ENCODE measurements at places on chromosomes 6 and 20.

DNA sequence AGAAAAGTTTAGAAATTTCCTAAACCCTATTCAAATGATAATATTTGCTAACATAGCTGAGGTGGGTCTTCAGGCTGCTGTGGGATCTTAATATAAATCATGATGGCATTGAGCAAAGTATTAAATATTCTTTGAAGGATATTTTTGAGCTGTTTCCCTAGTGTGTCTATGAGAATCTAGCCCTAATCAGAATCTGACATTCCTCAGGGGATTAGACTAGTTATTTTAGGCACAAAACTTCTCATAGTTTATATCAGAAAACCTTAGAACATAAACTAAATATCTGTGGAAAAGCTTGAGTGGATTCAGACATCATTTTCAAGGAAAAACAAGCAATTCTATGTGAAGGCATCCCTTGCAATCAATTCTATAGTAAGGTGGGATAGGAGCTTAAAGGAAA is 594.5 kb downstream of the RFPL4B start:
- DNase-seq: no peak

GRCh38 chr6:20608356-20608755 is 74.1 kb downstream of the CDKAL1 start:
- peak; percentile 95 for DNase-seq

DNA sequence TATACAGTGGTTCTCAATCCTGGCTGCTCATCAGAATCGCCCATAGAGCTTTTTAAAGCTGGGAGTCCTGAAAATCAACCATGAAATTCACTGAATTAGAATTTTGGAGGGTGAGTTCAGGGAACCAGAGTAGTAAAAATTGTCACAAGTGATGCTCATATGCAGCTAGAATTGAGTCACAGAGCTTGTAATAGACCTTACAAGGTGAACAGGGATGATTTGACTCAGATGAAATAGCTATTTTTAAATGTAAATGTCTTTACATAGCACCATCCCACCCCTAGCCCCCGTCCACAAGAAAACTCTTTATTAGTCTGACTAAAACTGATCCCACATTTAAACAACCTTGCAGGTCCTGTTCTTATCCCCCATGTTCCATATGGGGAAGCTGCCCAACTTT is 531.7 kb downstream of the LMBRD1 start:
- DNase-seq: no peak

- no peak for DNase-seq
Observed at GRCh38 chr6:53584726-53585125, 39.8 kb upstream of the GCLC start.

GRCh38 chr6:167077241-167077932 is 45.5 kb upstream of the CCR6 start:
- DNase-seq: no peak

DNA sequence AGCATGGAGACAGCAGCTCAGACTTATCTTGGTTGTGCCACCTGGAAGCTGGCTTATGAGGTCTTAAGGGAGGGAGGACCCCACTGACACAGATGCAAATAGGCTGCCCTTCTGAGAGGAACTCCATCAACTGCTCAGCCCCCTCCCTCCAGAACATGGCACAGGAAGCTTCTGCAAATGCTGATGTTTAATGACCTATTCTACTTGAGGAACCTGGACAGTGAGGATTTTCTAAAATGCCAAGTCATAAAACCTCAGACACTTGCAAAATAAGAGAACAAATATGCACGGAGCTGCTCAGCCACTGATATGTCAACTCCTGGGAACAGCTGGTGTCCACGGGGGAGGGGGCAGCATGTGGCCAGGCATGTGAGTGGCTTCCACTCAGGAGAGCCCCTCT is 3.5 kb downstream of the CST9 start:
- no peak for DNase-seq

DNA sequence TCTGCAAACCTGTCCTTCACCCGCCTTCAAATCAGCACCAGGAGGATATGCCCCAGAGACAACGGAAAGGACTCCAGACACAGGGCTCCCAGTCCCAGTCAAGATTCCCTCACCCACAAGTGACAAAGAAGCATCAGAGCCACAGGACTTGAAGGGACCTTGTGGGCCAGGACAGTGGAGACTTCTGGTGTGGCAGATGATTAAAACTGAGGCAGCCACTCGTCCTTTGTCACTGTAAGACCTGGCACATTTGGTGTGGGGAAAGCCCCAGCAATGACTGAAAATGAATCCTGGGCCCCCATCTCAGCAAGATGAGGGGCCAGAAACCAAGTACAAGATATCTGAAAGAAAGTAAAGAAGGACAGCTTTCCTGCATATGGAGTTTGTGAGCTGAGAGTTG is 15.6 kb upstream of the GMPR start:
- DNase-seq: no peak

DNA sequence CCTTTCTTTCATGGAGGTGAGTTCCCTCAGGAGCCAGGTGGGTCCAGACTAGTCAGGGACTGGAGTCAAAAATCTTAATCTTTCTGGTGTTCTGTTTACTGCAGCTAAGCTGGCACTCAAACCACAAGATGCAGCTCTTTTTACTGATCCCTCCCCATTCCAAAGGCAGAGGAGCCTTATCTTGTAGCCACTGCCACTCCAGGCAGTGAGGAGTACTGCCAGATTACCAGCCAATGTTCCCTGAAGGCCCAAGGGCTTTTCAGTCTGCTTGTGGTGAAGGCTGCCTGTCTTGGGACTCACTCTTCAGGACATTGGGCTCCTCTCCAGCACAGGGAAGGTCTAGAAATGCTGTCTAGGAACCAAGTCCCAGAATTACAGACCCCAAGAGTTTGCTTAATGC is 490.4 kb upstream of the ADGRB3 start:
- DNase-seq: no peak

DNA sequence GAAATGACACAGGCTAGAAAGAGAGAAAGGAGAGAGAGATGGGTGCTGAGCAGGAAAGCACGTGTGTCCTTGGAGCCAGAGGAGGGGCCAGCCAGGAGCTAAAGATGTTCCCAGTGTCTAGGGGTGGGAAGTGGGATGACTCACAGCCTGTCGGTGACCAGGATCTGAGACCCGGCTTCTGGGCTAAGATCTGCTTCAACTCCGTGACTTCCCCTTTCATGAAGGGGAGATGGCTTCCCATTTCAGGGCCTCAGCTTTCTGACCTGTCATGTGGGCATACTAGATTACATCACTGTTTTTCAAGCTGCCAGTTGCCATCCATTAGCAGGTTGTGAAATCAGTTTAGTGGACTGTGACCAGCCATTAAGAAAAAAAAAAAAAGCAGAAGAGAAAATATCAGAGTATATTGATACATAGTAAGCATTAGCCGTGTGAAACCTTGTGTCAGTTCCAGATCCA is 5.4 kb downstream of the TGM3 start:
- no peak for DNase-seq

- DNase-seq: no peak
Observed at GRCh38 chr6:109912118-109912517, 66.0 kb upstream of the GPR6 start.

DNA sequence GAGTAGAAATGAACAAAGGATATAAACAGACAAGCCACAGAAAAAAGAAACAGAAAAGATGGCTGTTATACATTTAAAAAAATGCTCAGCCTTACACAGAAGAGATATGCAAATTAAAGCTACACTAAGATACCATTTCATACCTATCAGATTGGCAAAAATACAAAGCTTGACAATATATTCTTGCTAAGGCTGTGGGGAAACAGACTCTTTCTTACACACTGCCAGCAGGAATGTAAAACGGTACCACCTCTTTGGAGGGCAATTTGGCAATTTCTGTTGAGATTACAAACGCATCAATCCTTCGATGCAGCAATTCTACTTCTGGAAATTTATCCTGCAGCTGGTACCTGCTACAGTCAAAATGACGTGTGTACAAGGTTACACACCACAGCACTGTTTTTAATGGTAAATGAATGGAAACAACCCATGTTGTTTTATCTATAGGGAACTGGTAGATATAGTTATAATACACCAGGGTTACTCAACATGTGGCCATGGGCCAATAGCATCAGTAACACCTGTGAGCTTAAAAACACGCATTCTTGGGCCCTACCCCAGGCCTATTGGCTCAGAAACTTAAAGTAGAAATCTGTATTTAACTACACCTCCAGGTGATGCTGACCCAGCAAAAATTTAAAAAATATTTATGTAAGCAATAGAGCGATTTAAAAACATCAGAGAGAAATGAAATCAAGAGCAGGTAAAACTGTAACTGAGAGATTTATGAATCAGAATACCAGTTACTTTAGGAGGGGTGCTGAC is 53.3 kb downstream of the TRAM2 start:
- no peak for DNase-seq

DNA sequence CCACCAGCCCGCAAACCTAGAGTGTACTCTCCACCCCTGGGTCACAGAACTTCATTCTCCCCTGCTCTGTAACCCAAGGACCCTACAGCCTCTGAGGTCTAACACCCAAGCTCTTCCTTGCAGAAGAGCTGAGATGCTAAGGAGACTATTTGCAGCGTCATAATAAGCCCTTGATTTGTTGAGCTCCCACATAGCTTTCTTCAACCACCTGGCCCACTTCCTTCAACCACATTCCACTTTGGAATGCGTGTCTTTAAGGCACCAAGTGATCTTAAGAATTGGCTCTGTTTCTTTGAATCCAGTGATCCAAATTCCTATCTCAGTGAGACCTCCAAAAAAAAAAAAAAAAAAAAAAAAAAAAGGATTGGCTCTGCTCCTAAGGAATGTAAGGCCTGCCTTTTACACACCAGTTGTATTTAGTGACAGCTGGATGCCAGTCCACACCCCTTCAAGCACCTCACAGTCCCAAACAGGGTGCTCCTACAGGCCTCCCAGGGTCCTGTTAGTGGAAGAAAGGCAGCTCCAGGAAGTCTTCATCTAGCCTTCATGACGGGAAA is 106.2 kb downstream of the UBE3D start:
- no peak for DNase-seq

- DNase-seq: no peak
Observed at GRCh38 chr6:12528581-12529363, 187.8 kb upstream of the PHACTR1 start.

- no peak for DNase-seq
Observed at GRCh38 chr20:14191559-14191958, 145.9 kb downstream of the FLRT3 start.

DNA sequence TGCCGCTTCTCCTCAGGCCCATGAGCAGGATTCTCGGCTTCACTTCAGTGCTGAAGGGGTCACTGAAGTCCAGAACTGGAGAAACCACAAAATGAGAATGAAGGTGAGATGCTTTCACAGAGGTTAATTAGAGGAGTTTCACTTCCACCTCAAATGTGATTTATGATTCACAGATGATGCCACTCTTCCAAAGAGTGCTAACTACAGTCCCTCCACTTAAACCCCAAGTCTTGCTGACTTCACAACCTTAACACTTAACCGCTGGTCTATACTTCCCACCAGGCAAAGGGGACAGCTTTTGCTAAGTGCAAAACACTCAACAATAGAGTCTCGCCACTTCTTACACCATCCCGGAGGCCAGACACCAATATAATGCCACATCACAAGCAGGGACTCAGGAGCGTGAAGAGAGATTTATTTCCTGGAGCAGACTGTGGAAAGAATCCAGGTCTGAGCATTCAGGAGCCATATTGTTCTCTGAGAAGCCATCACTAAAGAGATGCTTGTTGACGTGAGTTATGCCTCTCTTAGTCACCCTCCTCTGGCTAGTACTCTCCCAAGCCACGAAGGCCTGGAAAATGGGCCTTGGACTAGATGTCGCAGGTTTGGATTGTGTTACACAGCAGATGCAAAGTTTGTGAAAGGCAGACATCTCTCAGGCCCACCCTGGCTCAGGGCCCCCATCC is 24.4 kb downstream of the RRAGD start:
- DNase-seq: no peak

DNA sequence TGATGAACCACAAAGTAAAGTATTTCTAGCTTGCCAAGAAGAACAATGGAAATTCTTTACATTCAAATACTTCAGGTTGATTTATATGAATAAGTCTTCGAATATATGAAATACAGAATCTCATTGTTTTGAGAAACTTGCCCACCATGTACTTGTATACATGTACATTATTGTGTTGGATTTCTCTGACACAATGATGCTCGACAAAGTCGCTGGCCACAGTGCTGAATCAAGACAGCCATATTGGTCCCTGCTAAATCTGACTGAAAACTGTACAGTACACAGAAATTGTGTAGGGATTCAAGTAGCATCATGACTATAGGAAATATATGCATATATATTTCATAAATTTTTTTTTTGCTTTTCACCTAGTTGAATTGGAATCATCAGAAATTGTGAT is 13.1 kb upstream of the LIN28B start:
- no peak for DNase-seq

- DNase-seq: no peak
Observed at GRCh38 chr20:32603046-32603726, 18.1 kb upstream of the NOL4L start.

GRCh38 chr6:12017263-12017662 is 5.2 kb downstream of the HIVEP1 start:
- no peak for DNase-seq

- DNase-seq: no peak
Observed at GRCh38 chr6:133892813-133893691, 4.1 kb downstream of the TCF21 start.

- no peak for DNase-seq
Observed at GRCh38 chr20:44203161-44203560, 7.4 kb downstream of the OSER1 start.

GRCh38 chr6:39956936-39957335 is 22.7 kb upstream of the MOCS1 start:
- no peak for DNase-seq

DNA sequence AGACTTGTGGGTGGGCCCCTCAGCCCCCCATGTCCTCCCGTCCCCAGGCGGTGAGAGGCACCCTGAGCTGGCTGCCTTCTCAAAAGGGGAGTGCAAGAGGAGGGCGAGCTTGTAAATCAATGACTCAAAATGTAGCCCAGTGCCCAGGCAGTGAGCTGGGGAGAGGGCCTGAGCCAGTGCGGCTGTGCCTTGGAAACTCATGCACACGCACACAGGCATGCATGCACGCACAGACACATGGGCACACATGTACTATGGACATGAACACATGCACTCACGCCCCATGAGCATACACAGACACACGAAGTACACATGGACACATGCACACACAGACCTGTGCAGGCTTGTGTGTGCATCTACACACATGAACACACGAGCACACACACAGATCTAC is 133.5 kb downstream of the TAF4 start:
- DNase-seq: no peak

DNA sequence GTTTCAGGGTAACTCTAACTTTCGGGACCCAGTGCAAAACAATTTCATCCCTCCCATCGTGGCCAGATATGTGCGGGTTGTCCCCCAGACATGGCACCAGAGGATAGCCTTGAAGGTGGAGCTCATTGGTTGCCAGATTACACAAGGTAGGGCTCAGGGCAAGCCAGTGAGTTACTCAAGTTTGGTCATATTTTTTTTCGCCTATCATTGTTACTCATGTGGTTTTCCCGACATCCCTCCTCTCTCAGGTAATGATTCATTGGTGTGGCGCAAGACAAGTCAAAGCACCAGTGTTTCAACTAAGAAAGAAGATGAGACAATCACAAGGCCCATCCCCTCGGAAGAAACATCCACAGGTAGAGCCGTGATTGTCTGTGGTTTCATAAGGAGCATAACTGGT is 58.2 kb downstream of the DCBLD1 start:
- no peak for DNase-seq

GRCh38 chr6:3422435-3423070 is 34.3 kb downstream of the SLC22A23 start:
- no peak for DNase-seq

Data from NCI-H2171 treated with DMSO at 0.1 percent for 48 hours (cell line).